NCI-H1930 (cell line): ENCODE measurements at places on chromosomes 5 and 9.

- no peak for DNase-seq
Measured at GRCh38 chr9:37559125-37559524, 17.1 kb downstream of the FBXO10 start.

DNA sequence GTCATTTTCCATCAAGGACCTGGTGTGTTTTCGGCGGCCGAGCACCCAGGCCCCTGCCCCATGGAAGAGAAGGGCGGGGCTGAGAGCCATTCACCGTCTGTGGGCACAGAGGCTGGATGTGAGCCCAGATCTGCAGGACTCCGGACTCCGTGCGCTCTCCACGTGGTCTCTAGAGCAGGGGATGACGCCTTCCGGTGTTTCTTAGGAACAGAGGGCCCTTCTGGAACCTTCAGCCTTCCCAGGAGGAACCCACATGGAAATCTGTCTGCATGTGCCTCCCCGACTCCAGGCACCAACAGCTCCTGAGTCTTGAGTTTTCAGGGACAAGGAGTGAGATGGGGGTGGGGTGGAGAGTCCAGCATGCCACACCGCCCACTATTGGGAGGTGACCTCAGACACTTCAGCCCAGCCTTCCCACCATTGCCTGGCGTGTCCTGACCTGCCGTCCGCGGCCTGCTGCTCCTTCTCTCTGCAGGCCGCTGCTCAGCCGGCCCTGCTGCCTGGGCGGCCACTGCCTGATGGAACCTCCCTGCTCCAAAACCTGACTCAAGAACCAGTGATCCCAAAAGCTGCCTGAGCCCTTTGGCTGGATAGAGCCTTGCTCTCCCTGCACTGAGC lies 2.4 kb upstream of the RXRA start:
- no peak for DNase-seq

DNA sequence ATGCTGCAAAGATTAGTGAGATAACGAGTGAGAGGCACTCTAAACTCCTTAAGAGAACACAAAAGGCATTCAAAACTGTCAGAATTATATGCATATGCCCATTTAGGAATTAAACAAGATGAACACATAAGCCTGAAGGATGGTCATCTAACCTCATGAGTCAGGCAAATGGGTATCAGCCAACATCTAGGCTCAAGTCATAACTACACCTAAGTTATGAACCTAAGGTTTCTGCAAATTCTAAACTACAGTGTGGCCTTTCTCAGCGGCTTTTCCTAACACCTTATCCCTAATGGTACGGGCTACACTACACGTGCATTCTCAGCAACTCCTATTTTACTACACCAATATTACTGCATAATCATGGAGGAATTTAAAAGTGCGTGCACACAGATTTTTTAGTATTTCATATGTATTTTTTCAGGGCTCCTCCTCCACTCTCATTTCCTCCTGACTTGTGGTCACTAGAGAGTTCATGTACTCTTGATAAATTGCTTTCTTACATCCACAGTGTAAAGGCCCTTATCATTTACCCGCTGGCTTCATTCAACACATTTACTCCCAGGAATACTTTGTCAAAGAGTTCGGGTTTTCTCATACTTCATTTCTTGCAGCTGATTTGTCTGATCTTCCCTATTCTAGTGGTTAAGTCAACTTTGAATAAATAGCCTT lies 316.5 kb downstream of the BNC2 start:
- DNase-seq = no peak

DNA sequence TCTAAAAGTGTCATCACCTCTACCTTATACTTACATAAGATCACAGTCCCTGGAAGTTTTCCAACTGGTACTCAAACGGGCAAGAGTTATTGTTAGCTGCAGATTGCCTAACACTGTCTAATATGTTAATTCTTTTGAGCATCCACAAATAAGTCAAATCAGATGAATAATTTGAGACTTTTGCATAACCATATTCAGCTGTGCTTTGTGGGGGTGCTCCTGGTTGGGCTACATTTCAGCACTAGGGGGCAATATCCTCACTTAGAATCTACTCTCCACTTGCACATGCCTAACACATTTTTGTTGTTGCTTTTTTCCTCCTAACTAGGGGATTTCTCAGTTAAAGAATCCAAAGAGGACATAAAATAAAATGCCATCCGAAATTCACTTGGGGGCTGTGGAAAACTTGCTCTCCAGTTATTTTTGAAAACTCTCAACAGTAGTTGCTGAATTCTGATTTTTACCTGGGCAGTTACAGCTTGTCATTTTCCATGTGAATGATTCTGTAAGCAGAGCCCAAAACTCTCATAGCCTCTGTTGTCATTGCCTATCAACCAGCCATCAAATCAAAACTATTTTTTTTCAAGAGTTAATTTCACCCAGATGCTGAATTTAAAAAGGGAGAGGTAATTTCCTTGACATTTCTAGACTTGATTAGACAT lies 71.5 kb downstream of the TRIM36 start:
- DNase-seq = peak; percentile 1

GRCh38 chr9:129485145-129485774 lies 135.6 kb downstream of the C9orf50 start:
- DNase-seq = no peak

GRCh38 chr9:27019589-27019988 lies 14.1 kb upstream of the LRRC19 start:
- no peak for DNase-seq

- DNase-seq = no peak
Measured at GRCh38 chr5:119329666-119330065, 26.2 kb upstream of the TNFAIP8 start.

GRCh38 chr9:133935328-133936005 lies 56.7 kb downstream of the VAV2 start:
- no peak for DNase-seq

DNA sequence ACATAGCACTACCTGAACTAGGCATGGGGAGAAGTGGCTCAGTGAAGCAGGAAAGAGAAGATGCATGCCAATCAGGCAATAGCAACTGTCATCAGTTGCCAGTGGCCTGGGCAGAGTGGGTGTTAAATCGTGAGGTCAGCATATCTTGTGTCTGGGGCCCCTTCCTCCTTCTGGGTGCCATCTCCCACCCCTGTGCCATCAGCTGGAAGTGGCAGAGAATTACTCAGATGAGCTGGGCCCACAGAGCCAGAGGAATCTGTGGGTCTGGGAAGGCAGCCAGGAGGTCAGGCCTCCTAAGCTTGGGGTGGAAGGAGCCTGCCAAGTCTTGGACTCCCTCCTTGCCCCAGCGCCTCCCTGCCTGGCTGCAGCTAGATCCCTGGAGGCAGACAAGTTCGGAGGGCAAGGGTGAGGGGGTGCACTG lies 66.5 kb downstream of the GALNT12 start:
- DNase-seq = no peak

GRCh38 chr5:95572016-95572415 lies 17.1 kb downstream of the ARSK start:
- no peak for DNase-seq

DNA sequence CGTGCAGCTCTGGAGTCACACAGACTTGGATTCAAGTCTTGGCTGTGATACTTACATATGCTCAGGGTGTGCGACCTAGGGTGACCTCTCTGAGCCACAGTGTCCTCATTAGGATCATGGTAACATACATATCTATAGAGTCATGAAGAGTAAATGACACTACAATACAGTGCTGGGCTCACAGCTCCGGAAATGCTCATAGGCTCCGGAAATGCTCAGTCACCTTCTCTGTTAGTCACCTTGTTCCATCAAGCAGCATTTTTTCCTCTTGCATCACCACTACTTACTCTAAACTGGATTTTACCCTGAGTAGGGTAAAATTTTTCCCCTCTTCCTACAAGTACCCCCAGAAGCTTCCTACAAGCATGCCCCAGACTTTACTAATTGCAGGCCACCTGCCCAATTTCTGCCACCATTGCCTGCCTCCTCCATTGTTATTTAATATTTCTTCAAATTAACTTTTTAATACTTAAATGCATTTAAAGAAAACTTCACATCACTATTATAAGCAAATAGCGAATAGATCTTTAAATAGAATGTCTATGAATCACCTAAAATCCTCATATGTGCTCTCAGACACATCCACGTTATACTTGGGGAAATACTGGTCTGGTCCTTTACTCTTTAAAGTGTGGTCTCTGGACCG lies 147.6 kb upstream of the SPRY4 start:
- no peak for DNase-seq

- no peak for DNase-seq
Measured at GRCh38 chr9:89468281-89468960, 29.5 kb downstream of the SEMA4D start.

GRCh38 chr5:54719384-54720283 lies 202.1 kb downstream of the SNX18 start:
- DNase-seq = no peak

- DNase-seq = no peak
Measured at GRCh38 chr9:93576258-93577077, at the start of gene PHF2. PHF2 (plus strand) TSS chr9:93576584; CDS start chr9:93576774, 190 bp downstream.

DNA sequence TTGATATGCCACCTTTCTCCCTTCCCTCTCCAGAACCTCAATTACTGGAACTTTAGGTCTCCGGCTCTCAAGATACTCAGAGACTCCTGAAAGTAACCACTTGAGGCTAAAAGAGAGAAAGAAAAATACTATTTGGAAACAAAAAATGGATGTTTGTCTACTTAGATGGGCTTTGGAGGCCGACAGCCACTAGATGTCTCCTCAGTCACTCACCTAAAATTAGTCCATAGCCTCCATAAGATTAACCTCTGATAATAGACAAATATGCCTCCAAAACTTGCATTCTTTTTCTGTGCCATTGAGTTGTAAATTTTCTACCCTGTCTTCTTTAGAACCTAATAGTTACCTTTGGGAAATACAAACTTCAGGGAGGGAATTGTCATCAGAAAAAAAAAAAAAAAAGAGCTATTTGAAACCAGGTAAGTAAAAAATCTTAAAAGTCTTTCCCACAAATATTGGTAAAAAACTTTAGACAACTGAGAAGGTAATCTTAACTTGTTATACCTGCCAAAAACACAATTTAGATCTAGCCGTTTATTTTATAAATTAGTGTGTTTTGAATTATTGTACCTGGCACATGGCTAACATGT lies 11.2 kb upstream of the PCDH1 start:
- no peak for DNase-seq

DNA sequence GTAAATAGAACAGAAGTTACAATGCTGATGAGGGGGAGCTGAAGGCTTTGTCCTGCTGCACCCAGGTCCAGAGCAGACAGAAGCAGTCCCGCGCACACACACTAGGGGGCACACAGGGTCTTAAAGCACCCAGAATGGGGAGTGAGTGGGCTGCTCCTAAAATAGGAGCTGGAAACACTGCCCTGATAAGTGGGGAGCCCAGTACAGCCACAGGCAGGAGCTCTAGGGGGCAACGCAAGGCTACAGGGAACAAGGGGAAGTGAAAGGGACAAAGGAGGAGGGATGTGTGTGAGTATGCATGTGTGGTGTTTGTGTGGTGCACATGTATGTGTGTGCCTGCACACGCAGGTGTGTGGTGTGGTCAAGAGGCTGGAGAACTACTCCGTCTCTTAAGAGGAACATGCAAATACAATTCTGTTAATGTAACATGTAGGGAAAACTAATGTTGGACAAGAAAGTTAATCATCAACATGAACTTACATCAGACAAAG lies 191.5 kb downstream of the ROR2 start:
- no peak for DNase-seq

- DNase-seq = no peak
Measured at GRCh38 chr5:98780390-98780789, 6.9 kb downstream of the RGMB start.

DNA sequence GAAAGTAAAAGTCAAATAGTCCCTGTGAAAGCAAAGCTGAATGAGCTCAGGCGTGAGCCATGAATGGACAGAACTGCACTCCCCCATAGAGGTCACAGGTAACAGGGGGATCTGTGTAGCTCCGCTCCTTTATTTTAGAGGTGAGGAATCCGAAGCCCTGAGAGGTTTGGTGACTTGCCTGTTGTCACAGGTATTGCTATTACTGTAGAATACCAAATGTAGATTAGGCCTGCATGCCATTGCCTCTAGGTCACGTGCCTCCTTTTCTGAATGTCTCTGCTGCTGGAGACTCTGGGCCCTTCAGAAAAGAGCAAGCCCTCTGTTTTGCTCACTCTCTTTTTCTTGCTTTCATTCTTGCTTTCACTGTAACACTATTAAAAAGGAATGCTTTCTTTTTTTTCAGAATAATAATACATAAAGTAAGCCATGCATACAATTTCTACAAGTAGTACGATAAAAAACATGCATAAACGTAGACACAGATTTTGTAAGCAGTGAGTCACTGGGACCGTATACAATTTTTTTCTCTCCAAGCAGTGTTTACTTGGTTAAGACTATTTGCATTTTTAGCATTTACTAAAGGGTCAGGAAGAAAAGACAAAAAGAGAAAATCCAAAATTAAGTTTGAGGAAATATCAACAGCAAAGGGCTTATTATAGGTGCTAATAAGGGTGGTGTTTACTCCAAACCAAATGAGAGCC lies 568.7 kb upstream of the ADAMTS16 start:
- DNase-seq = no peak

DNA sequence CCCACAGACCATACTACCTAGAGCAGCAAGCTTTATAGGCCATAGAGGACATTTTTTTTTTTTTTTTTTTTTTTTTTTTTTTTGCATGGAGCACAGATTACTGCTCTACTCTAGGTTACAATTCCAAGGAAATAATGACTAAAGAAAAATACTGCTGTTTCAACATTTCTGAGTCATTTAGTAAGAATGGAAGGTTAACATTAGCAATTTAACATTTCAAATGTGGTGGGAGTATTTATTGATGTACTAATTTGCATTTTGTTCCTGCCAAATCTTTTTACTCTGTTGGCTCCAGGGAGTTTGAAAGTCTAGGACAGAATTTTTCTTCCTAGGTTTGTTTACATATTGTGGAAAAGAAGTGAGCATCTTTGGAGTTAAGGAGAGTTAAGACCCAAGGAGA lies 142.1 kb upstream of the CCDC152 start:
- DNase-seq = no peak

DNA sequence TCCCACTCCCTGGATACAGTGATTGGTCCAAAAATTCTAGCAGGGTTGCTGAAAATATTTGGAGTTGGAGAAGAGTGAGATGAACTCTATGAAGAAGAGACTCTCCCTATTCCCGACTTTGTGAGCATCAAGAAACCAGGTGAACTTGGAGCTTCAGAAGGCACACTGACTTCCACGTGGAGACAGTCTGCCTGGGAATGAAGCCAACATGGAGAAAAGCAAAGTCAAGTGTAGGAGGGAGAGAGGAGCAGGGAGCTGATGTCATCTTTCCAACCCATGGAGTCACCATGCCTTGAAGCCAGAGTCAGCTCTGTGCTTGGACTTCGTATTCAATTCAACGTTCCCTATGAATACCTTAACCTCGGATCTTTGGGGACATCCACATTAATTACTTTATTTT lies 125.1 kb downstream of the NPR3 start:
- no peak for DNase-seq

- peak; percentile 14 for DNase-seq
Measured at GRCh38 chr5:146048994-146049703, 56.2 kb downstream of the PLAC8L1 start.

- no peak for DNase-seq
Measured at GRCh38 chr9:98317134-98317857, 61.8 kb upstream of the TBC1D2 start.
